ENCODE measurements at places on chromosomes 4 and X. TPM values are rescaled to one million over a fixed set of nuclear protein-coding genes. Genes with fewer than 3 reads are reported as not detected.

DNA sequence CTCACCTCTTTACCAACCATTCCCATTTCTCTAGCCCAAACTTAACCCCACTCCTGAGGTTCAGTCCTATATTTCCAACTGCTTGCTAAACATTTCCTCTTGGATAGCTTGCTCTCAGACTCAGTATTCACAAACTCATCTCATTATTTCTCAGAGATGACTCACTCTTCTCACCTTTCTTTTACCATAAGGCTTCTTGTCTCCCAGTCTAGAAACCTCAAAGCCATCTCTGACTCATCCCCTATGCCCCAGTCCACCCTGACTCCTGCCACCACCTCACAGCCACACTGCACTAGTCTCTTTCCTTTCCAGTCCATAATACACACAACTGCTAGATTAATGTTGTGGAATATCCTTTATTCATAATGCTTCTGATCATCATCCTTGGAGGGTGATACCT is 4.8 kb downstream of the FRMPD3 start:
- no peak for DNase-seq

DNA sequence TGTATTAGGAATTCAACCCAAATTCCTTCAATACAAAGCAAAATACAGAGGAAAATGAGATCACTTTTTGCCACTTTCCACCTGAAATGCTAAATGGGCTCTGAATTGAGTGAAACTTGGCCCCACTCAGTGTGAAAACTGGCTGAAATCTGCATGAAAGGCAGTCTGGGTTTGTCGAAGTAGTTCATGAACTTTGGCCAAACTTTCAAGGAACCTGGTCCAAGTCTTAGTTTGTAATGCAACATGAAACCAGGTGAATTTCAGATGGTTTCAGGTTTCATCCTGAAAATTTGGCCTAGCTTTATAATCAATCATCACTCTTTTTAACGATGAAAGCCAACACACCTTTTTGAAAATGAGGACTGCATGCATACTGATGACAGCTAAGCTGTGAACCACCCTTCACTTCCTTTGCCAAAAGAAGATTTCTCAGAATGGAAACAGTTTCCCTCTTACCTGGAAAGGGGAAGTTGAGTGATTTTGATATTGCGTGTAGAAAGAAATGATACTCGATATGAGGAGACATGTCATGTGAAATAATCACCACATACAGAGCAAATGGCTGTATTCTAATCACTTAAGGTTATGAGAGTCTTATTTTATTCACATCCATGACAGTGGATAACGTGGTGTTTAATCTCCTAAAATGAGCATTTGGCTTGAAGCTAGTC is 209.9 kb upstream of the ETNPPL start:
- no peak for DNase-seq

DNA sequence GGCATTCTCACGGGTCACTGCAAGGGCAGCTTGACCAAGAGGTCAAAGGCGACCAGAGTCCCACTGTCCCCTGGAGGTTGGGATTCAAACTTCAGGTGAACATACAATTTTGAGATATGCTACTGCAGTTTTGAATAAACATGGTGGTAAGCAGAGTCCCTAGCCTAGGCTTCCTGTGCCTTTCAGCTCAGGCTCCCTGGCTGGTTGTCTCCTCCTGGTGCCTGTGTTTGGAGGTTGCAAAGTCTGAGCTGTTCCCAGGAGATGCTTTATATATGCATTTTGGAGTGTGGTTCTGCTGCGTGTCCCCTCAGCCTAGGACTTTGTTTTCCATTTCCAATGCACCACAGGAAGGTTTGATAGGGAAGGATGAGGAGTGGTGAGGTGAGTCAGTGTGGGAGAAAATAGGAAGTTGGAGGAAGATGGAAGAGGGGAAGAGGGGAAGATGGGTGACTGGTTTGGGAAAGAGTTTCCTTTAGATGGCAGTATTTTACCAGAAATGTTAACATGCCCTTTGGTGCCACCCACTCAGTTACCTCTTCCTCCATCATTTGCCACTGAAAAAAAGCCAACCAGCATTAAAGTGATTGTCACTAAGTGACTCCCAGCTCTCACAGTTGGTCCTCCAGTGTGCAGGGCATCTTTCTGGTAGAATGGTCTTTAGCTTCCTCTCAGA is 211.7 kb upstream of the AGTR2 start:
- DNase-seq = no peak

- DNase-seq = peak; percentile 15
These were observed 20.3 kb upstream of the SPON2 start for GRCh38 chr4:1192493-1193205.

GRCh38 chr4:158850371-158850770 is 81.5 kb downstream of the FNIP2 start:
- no peak for DNase-seq

DNA sequence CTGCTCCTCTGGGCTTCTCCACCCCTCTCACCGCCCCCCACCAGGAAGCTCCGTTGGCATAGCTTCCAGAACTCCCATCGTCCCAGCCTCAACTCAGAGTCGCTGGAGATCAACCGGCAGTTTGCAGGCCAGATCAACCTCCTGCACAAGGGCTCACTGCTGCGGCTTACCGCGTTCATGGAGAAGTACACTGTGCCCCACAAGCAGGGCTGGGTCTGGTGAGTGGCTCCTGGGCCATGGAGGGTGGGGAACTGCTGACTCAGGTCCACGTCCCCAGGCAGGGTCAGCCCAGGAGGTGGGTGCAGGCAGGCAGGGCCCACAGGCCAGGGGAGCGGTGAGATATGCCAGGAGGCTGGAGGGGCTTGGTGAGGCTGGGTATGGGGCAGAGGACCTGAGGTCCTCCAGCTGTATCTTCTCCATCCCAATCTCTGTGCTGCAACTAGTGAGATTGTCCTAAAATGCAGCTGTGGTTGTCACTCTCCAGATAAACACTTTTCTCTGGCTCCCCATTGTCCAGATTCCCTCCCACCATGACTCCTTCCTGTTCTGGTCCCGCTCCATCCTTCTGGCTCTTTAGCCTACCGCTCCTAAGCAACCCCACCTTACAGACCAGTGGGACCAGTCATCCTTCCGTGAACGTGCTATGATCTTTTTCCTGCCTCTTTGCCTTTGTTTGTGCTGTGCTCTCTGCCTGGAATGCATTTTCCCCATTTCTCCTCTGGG is 71.9 kb downstream of the STARD8 start:
- no peak for DNase-seq

GRCh38 chr4:15547392-15547791 is 77.7 kb downstream of the CC2D2A start:
- no peak for DNase-seq

GRCh38 chrX:82756272-82756671 is 751.8 kb upstream of the POU3F4 start:
- no peak for DNase-seq

GRCh38 chr4:86019906-86020305 is 339.9 kb downstream of the MAPK10 start:
- DNase-seq = no peak

GRCh38 chrX:38820751-38821150 is 19.5 kb downstream of the MID1IP1 start:
- DNase-seq = no peak

DNA sequence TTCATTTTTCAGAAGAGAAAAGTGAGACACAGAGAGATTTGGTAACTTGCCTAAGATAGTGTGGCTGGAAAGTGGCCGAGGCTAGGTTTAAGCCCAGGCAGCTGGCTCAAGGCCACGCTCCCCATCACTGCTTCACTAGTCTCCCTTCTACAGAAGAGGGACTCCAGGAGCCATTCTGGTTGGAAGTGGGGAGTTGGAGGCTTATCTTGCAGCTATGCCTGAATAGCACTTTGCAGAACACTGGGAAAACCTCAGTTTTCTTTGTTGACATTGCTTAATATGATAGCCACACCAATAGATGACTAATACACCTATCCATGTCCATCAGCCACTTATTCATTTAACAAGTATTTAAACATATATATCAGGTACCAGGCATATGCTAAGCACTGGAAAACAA is 18.5 kb downstream of the LRRC66 start:
- DNase-seq = no peak

GRCh38 chrX:99117011-99117410 is 1293.1 kb downstream of the PCDH19 start:
- no peak for DNase-seq

DNA sequence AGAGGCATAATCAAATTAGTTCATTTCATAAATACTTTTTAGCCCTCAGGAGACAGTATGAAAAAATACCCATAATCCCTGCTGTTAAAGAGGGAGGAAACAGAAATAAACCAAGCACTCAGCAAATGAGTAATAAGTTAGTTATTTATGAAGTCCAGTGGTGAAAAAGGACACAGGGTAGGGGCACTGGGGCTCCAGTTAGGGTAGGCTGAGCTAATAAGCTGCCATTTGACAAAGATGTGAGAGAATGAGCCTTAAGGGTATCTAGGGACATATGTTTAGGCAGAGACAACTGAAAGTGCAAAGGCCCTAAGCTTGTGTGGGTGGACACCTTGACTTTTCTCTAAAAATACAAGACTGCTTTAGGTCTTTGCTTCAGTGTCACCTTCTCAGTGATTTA is 94.4 kb downstream of the IL15 start:
- no peak for DNase-seq

- no peak for DNase-seq
These were observed 109.6 kb downstream of the TMEM144 start for GRCh38 chr4:158319880-158320279.

DNA sequence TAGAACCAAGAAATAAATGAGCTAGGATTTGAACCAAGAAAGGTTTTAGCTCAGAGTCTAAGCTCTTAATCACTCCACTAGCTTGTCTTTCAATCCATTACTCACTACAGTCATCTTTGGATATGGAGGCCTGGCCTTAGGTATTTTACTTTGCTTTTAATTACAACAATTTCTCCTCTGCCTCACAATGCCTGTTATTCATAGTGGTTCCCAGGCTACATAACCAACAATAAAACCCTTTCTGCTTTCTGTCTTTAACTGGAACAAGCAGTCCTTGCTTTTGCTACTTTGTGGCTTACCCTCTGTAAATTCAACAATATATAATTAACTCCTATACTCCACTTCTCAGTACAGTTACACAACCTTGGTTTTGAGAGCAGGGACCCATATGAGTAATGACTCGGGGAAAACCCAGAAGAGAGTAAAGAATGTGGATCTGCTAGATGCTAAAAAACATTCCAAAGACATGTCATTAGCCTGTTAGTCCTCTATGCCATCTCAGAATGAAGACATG is 94.7 kb upstream of the NAP1L5 start:
- DNase-seq = no peak

GRCh38 chr4:97370568-97370967 is 772.7 kb downstream of the STPG2 start:
- no peak for DNase-seq

The IL2 gene
- total RNA-seq = 0.98 TPM

The ODAM gene
- not detected for total RNA-seq

The DKK2 gene
- total RNA-seq = 18.4 TPM

The TRIM61 gene
- not detected for total RNA-seq

The USP17L29 gene
- total RNA-seq = not detected

The PRDM8 gene
- 11.8 TPM for total RNA-seq

The SHOX gene
- total RNA-seq = not detected
